ENCODE measurements at places on chromosomes 5 and 9. TPM values are rescaled to one million over a fixed set of nuclear protein-coding genes. Genes with fewer than 3 reads are reported as not detected.

The RNF183 gene
- total RNA-seq, result not detected

The SPAG8 gene
- 1.3 TPM for total RNA-seq

The ACER2 gene
- 4.5 TPM for total RNA-seq

The CNTFR gene
- total RNA-seq, result 0.26 TPM
